HepG2 (cell line): ENCODE measurements at places on chromosomes 4 and X.

DNA sequence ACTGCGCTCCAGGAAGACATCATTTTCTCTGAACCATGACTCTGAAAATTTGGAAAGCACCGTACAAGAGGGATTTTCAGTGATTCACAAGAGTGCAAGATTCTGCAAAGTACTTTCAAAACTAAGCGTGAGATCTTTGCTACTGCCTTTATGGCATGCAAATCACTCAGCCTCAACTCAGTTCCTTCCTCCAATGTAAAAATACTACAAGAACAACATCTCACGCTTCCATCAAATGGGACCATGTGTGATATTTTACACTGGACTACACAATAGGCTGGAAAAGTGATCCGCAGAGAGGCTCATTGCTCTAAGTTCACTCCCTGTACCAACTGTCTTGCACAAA lies 674 bp upstream of the IL15 start:
- DNase-seq, result no peak

GRCh38 chrX:31291131-31291530 lies 219.3 kb upstream of the FTHL17 start:
- no peak for DNase-seq

DNA sequence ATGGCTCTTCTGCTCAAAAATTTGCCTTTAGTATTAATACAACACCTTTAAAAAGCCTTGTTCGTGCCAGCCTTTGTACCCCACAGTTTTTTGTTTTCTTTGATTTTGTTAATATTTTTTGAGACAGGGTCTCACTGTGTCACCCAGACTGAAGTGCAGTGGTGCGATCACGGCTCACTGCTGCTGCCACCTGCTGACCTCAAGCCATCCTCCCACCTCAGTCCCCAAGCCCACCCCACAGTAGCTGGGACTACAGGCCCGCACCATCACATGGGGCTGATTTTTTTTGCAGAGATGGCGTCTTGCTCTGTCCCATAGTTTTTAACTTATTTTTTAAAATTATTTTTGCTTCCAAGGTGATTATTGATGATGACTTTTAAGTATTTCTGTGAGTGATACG lies 134.0 kb downstream of the HTR2C start:
- DNase-seq, result no peak

GRCh38 chrX:53374923-53375322 lies 47.5 kb downstream of the SMC1A start:
- DNase-seq, result no peak

DNA sequence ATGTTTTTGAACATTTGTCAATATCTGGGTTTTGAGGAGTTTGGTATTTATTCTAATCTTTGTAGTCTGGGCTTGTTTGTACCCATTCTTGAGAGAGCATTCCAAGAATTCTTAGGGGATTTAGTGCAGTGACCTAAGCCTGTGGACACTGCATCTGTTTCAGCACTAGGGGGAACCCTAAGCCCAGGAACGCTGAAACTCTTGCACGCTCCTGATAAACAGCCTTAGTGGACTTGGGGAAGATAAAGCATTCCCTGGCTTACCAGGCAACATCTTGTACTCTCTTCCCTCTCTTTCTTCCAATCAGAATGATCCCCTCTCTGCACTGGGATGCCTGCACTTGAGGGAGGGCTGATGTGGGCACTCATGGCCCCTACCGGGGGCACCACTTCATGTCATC lies 654.9 kb upstream of the HTR2C start:
- peak; percentile 36 for DNase-seq

- DNase-seq, result no peak
These were observed 3.2 kb downstream of the SPP1 start for GRCh38 chr4:87978681-87979080.

DNA sequence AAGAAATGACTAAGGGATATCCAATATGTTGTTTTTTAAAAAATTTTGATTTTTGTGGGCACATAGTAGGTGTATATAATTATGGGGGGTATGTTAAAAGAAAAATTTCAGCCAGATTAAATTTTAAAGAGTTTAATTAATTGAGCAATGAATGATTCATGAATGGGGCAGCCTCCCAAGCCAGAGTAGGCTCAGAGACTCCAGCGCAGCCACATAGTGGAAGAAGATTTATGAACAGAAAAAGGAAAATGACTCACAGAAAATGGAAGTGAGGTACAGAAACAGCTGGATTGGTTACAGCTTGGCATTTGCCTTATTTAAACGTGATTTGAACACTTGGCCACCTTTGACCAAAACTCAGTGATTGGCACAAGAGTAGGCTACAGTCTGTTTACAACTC lies 91.7 kb downstream of the SPATA18 start:
- DNase-seq, result no peak

GRCh38 chrX:22081475-22082092 lies 49.5 kb downstream of the PHEX start:
- peak; percentile 18 for DNase-seq

- DNase-seq, result no peak
These were observed 932.6 kb downstream of the C4orf33 start for GRCh38 chr4:130028552-130028951.

- no peak for DNase-seq
These were observed 625.3 kb downstream of the STPG2 start for GRCh38 chr4:97517939-97518338.

DNA sequence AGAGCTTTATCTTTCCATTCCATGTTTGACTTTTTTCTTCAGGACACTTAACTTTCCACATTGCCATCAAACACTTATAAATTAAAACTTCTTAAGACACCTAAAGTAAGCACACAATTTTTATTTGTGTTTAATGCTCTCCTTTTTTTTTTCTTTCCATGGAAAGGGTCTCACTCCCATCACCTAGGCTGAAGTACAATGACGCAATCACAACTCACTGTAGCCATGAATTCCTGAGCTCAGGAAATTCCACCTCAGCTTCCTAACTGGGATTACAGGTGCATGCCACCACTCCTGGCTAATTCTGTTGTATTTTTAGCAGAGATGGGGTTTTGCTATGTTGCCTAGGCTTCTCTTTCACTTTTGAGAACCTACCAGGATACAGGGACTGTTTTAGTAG lies 7.3 kb downstream of the SMR3A start:
- DNase-seq, result no peak

DNA sequence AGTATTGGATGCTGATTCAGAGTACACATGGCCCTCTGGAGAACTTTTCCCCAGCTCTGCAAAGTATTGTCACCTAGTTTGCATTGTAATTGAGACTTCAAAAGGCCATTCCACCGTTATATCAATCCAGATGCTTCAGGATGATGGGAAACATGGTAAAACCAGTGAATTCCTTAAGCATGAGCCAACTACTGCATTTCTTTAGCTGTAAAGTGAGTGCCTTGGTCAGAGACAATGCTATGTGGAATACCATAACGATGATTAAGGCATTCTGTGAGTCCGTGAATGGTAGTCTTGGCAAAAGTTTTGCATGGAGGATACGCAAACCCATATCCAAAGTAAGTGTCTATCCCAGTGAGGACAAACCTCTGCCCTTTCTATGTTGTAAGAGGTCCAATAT lies 355.2 kb downstream of the DCAF12L2 start:
- DNase-seq, result no peak
